ENCODE measurements at places on chromosomes 16 and 17.

DNA sequence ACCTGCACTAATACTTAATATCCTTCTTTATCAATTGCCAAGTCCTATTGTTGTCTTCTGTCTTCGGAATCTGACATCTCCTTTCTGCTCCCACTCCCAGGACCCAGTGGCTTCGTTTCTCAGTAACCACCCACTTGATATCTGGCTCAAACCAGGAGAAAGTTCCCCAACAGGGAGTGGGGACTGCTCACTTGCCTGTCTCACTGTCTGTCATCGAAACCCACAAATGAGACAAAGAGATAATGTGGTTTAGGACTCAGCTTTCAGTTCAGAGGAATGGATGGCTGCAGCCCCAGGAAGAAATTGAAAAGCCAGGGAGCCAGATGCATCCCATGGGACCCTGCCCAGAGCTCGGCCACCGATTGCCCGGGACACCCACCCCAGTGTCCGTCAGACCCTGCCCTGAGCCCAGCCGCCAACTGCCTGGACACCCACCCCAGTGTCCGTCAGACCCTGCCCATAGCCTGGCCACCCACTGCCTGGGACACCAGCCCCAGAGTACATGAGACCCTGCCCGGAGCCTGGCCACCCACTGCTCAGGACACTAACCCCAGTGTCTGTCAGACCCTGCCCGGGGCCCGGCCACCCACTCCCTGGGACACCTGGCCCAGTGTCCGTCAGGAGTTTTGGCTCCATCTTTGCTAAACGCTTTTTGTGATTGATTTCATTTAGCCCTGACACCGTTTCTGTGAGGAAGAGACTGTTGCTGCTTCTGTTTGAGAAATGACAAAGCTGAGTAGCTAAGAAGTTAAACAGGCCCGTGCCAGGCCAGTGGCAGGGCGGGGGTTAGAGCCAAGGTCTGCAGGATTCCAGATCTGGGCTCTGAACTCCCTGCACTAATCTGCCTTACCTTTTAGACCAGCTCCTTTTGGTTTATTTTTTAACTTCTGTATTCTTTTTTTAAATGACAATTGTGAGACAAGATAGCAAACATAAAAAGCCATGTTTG lies 251.4 kb downstream of the PHKB start:
- DNase-seq: no peak

DNA sequence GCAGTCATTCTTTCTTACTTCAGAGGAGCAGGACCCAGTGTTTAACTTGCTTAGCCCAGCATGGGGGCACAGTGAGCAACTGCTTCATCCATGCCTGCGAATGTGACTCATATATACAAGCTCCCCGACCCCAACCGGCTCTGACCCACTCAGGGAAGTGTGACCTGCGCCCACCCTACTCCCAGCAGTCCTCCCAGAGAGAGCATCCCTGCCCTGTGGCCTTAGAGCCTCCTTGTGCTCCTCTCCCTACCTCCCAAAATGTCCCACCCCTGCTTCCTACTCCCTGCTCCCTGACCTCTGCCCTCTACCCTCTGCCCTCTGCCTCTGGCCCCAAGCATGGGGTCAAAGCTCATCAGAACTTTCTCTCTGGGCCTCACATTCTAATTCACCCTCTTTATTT lies 46.9 kb upstream of the DLX4 start:
- DNase-seq: no peak

GRCh38 chr17:42428141-42428944 lies 5.3 kb upstream of the CAVIN1 start:
- no peak for DNase-seq

DNA sequence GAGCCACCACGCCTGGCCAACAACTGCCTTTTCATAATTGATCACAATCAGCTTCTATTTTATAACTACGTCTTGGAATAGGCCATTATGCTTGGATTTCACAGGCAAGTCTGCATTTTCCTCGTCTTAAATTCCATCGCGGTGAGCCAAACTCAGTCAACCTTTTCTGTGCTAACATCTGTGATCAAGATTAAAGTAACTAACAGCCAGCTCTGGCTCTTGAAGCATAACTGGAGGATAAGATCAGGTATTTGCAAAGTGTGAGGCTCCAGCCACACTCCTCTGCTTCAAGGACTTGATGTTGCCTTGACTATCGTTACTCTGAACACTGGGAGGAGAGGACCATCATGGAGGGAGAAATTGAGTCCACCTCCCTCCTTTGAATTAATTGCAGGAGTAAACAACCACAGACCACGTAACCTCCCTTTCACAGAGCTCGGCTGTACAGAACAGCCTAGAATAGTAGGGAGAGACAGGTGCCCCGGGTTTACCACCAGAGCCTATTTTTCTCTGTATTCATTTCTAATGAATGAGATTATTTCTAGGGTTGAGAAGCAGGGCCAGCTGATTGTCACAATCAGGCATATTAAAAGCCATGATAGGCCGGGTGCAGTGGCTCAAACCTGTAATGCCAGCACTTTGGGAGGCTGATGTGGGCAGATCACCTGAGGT lies 143.0 kb downstream of the XYLT1 start:
- DNase-seq: no peak

GRCh38 chr16:11506741-11507305 lies 79.9 kb downstream of the LITAF start:
- no peak for DNase-seq

DNA sequence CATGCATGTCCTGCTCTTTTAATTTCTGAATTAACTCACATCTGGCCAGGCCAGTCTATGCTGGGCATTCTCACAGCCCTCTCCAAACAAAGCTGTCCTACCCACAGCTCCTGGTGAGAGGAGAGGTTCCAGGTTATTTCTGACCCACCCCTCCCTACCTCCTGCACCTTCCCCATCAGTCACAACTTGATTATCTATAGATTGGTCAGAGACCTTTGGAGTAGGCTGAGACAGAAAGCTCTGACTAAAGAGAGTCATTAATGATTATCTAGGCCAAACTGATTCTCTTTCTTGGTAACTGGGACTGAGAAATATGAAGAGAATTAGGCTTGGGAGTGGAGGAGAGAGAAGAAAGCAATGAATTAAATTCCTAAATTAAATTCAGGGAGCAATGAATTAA lies 1.4 kb upstream of the KRT222 start:
- no peak for DNase-seq
